ENCODE measurements at places on chromosomes 1 and 21. TPM values are rescaled to one million over a fixed set of nuclear protein-coding genes. Genes with fewer than 3 reads are reported as not detected.

CD52 gene
- 170 TPM for total RNA-seq

KRTAP10-2 gene
- total RNA-seq = 0.24 TPM

ARTN gene
- total RNA-seq = 1.8 TPM

GRCh38 chr1:161127649-161128048 is 4.8 kb downstream of the DEDD start:
- H3K36me3 ChIP-seq = peaks cover 66% of the 10 kb centered on the region
- H3K27ac ChIP-seq = peak overlapping the region; percentile 62
- no peak for DNase-seq

DNA sequence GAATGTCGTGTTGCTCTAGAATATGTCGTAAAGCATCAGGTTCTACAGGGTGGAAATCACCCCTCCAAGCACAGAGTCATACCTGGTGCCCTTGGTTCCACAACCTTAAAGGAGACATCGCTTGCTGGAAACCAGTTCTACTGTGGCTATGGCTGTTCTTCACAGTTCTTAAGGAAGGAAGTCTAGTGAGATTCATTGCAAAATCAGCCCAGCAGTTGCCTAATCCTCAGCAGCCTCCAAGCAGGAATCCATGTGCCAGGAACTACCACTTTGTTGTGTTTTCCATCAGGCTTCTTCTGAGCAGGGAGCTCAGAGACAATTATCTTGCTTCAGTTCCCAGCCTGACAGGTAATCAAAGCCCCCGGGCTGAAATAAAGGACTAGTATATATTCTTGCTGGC is 45.0 kb upstream of the SLC35F3 start:
- H3K27me3 ChIP-seq = no peaks in the 10 kb centered on the region
- no peaks in the 10 kb centered on the region for H3K36me3 ChIP-seq
- no peak overlapping the region for H3K4me3 ChIP-seq
- no peaks in the 10 kb centered on the region for H3K4me1 ChIP-seq
- H3K27ac ChIP-seq = no peak overlapping the region

CYB561D1 gene
- total RNA-seq = 14.9 TPM

GRCh38 chr1:14915356-14916054 is 238.0 kb upstream of the TMEM51 start:
- H3K4me1 ChIP-seq = no peaks in the 10 kb centered on the region
- no peak overlapping the region for H3K27ac ChIP-seq
- DNase-seq = peak; percentile 69
- no peaks in the 10 kb centered on the region for H3K27me3 ChIP-seq
- no peaks in the 10 kb centered on the region for H3K36me3 ChIP-seq

LDLRAP1 gene
- 25.0 TPM for total RNA-seq

DNA sequence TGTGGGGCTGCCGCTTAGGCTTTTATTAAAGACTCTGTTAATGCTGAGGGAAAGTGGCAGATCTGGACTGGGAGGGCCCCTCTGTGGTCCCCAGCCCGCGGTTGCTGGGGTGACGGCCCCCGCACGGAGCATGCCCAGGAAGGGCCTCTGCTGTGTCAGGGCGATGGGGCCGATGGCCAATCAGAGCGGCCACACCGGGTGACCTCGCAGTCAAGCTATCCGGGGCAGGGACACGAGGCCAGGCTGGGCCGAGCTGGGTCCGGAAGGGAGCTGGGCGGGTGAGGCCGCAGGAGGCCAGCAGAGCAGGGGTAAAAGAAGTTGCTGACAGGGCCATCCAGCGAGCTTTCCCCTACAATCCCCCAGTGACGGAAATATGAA is 145.1 kb downstream of the CASZ1 start:
- no peak for DNase-seq
- H3K27ac ChIP-seq = peak overlapping the region; percentile 77
- no peaks in the 10 kb centered on the region for H3K36me3 ChIP-seq
- H3K27me3 ChIP-seq = no peaks in the 10 kb centered on the region
- H3K4me1 ChIP-seq = peaks cover 15% of the 10 kb centered on the region

- H3K27ac ChIP-seq = no peak overlapping the region
- DNase-seq = no peak
- H3K4me3 ChIP-seq = no peak overlapping the region
- H3K4me1 ChIP-seq = no peaks in the 10 kb centered on the region
- H3K27me3 ChIP-seq = no peaks in the 10 kb centered on the region
These were observed 10.6 kb downstream of the ZZZ3 start for GRCh38 chr1:77671836-77672235.

GRCh38 chr1:68777851-68778250 is 281.0 kb upstream of the DEPDC1 start:
- no peak overlapping the region for H3K4me3 ChIP-seq
- no peaks in the 10 kb centered on the region for H3K36me3 ChIP-seq

- H3K4me3 ChIP-seq = no peak overlapping the region
- H3K4me1 ChIP-seq = no peaks in the 10 kb centered on the region
- no peak for DNase-seq
- no peaks in the 10 kb centered on the region for H3K27me3 ChIP-seq
- no peak overlapping the region for H3K27ac ChIP-seq
These were observed 24.7 kb upstream of the BECN2 start for GRCh38 chr1:241932845-241933244.

DNA sequence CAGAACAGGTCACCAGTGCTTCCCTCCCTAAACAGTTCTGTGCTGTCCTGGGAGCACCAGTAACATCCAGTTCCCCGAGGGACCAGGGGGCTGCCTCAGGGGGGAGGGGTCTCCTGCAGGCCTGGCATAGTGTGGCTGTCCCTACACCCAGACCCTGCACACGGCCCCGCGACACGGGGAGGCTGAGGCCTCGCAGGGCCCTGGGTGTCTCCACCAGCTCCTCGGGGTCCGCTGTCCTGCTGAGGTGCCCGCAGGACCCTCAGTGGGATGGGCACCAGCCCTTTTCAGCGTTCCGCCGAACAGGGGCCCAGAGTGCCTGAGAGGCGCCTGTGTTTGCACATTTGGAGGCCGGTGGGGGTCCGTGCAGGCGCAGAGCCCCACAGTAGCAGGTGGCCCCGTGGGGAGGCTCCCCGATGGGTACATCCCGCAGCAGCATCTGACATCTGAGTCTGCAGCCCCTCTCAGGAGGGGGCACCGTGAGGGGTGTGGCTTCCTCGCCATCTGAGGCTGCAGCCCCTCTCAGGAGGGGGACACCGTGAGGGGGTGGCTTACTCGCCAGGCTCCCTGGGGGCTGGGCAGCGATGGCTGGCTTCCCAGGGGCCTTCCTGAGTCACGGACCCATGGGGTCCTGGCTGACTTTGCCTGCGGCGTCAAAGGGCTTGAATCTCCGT is 18.5 kb upstream of the C1orf159 start:
- H3K4me3 ChIP-seq = no peak overlapping the region
- peaks cover 14% of the 10 kb centered on the region for H3K4me1 ChIP-seq
- H3K27me3 ChIP-seq = peaks cover 37% of the 10 kb centered on the region

- peaks cover 31% of the 10 kb centered on the region for H3K27me3 ChIP-seq
- peaks cover 7% of the 10 kb centered on the region for H3K4me1 ChIP-seq
- H3K27ac ChIP-seq = no peak overlapping the region
- H3K36me3 ChIP-seq = no peaks in the 10 kb centered on the region
- no peak overlapping the region for H3K4me3 ChIP-seq
These were observed 914 bp upstream of the ADGRB2 start for GRCh38 chr1:31765041-31765467.

DNA sequence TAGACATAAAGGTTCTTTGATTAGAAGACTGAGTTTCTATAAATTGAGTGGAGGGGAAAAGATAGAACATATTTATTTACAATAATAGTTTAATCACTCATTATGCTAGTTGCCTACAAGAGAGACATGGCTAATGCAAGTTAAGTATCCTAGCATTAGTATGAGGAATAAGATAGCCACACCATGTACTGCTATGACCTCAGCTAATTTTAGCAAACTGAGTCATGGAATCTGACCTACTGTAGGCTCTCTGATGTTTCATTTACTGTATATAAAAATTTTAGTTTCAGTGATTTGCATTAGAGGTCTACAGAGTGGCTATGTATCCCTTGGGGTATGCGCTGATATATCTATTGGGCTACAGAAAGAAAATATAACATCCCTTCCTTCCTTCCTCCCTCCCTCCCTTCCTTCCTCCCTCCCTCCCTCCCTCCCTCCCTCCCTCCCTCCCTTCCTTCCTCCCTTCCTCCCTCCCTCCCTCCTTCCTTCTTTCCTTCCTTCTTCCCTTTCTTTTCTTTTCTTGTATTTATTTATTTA is 5.8 kb downstream of the AGL start:
- H3K27ac ChIP-seq = no peak overlapping the region
- no peaks in the 10 kb centered on the region for H3K27me3 ChIP-seq
- H3K4me3 ChIP-seq = no peak overlapping the region
- H3K36me3 ChIP-seq = no peaks in the 10 kb centered on the region
- peaks cover 6% of the 10 kb centered on the region for H3K4me1 ChIP-seq
- no peak for DNase-seq

DNA sequence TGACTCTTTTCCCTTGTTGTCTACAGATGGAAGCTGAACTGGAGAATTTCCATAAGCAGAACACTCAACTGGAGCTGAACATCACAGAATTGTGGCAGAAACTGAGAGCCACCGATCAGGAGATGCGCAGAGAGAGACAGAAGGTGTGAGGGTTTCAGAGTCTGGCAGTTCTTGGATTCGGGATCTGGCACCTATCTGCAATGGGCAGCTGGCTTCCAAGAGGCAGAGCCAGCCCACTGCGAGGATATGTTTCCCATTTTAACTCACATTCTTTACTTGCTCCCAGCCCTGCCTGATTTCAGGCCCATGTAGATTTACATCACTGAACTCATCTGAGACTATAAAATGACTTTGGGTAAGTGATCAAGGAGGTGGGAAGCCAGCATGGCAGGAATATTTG is 37.3 kb upstream of the TMEM125 start:
- no peak overlapping the region for H3K4me3 ChIP-seq
- H3K27me3 ChIP-seq = no peaks in the 10 kb centered on the region
- no peaks in the 10 kb centered on the region for H3K36me3 ChIP-seq
- H3K4me1 ChIP-seq = peaks cover 7% of the 10 kb centered on the region
- H3K27ac ChIP-seq = no peak overlapping the region
- no peak for DNase-seq

- no peak overlapping the region for H3K4me3 ChIP-seq
- no peaks in the 10 kb centered on the region for H3K36me3 ChIP-seq
- no peaks in the 10 kb centered on the region for H3K4me1 ChIP-seq
- DNase-seq = no peak
These were observed 129.1 kb upstream of the NGF start for GRCh38 chr1:115467196-115467595.

DNA sequence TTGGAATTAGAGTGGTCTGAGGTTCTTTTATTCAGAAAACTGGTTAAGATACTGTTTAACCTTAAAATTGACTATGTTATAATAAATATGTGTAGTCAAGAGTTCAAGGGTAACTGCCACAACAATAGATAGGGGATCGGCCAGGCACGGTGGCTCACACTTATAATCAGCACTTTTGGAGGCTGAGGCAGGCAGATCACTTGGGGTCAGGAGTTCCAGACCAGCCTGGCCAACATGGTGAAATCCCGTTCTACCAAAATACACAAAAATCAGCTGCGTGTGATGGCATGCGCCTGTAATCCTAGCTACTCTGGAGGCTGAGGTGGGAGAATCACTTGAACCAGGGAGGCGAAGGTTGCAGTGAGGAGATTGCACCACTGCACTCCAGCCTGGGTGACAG is 39.5 kb downstream of the PDC start:
- no peaks in the 10 kb centered on the region for H3K27me3 ChIP-seq
- H3K4me1 ChIP-seq = no peaks in the 10 kb centered on the region
- H3K27ac ChIP-seq = no peak overlapping the region

C1orf87 gene
- 0.44 TPM for total RNA-seq

SAMSN1 gene
- total RNA-seq = 9.9 TPM

DNA sequence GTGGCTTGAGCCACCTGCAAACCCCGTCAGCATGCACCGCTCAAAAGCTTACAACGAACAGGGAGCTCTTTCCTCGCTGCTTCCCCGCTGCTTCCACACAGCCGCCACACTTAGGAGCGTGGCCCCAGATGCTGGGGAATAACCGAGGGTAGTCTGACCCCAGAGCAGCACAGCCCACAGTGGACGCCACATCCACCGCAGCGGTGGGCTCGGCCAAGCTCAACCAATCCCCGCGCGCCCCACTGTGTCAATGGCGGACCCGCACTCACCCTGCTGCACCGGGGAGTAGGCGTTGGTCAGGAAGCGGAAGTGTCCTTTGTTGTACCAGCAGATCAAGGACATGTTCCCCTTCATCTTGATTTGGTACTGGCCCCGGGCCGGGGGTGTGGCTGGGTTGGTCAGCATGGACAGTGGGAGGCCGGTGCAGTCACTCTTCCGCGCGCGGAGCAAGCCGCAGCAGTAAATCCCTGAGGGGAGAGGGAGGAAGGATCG is 93.5 kb downstream of the PGBD5 start:
- no peaks in the 10 kb centered on the region for H3K36me3 ChIP-seq
- DNase-seq = no peak
- no peaks in the 10 kb centered on the region for H3K4me1 ChIP-seq
- H3K27me3 ChIP-seq = no peaks in the 10 kb centered on the region
- H3K4me3 ChIP-seq = no peak overlapping the region

GRCh38 chr1:2406451-2407041 is 5.8 kb downstream of the PEX10 start:
- H3K4me1 ChIP-seq = peaks cover 1% of the 10 kb centered on the region
- no peaks in the 10 kb centered on the region for H3K27me3 ChIP-seq
- H3K27ac ChIP-seq = no peak overlapping the region
- H3K4me3 ChIP-seq = no peak overlapping the region
- peaks cover 73% of the 10 kb centered on the region for H3K36me3 ChIP-seq

GRCh38 chr1:78722947-78723346 is 73.3 kb downstream of the IFI44 start:
- DNase-seq = no peak
- H3K27me3 ChIP-seq = no peaks in the 10 kb centered on the region
- no peak overlapping the region for H3K27ac ChIP-seq

DNA sequence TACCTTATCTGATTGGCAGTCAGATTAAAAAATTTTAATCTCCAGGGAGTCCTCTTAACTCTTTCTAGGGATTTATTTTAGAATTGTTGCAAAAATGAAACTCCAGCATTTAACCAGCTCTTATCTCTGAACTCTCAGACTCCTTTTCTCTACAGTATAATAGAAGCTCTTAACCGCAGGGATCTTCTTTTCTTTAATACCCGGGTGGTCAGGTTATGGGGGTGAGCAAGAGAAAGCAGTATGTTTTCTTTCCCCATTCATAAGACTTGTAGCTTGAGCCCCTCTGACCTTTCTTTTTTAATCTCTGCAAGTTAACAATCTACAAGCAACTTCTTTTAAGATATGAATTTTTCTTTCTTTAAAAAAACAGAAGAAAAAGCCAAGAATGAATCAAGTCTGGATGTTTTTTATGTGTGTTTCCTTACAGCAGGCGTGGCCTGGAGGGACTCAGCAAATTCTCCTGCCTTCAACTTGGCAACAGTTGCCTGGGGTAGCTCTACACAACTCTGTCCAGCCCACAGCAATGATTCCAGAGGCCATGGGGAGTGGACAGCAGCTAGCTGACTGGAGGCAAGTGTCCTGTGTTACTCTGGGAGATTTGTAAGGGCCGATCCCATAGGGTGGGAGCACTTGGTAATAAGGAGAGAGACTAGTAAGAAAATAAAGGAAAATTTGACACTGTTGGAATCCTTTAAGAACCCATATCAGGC is 13.4 kb upstream of the OLFML3 start:
- H3K4me3 ChIP-seq = no peak overlapping the region
- no peaks in the 10 kb centered on the region for H3K27me3 ChIP-seq
- no peak for DNase-seq
- peaks cover 6% of the 10 kb centered on the region for H3K36me3 ChIP-seq
- H3K4me1 ChIP-seq = no peaks in the 10 kb centered on the region
- H3K27ac ChIP-seq = peak overlapping the region; percentile 13

LSM10 gene
- 33.5 TPM for total RNA-seq

GRCh38 chr1:13549521-13549920 is 34.1 kb upstream of the PDPN start:
- DNase-seq = no peak
- no peak overlapping the region for H3K27ac ChIP-seq
- H3K4me1 ChIP-seq = no peaks in the 10 kb centered on the region
- no peak overlapping the region for H3K4me3 ChIP-seq
- no peaks in the 10 kb centered on the region for H3K27me3 ChIP-seq

GRCh38 chr1:31373056-31373896 is at the start of gene FABP3:
FABP3 (minus strand) TSS chr1:31373076; CDS start chr1:31373014, 62 bp downstream.
- H3K27ac ChIP-seq = peak within 1 kb of the TSS; percentile 80
- peak within 1 kb of the TSS; percentile 26 for H3K4me3 ChIP-seq
- peak; percentile 73 for DNase-seq
- H3K36me3 ChIP-seq = no peaks in the 10 kb centered on the region

All from left lung (tissue), 14 donors.